MM.1S (cell line): ENCODE measurements at places on chromosomes 3 and 15.

DNA sequence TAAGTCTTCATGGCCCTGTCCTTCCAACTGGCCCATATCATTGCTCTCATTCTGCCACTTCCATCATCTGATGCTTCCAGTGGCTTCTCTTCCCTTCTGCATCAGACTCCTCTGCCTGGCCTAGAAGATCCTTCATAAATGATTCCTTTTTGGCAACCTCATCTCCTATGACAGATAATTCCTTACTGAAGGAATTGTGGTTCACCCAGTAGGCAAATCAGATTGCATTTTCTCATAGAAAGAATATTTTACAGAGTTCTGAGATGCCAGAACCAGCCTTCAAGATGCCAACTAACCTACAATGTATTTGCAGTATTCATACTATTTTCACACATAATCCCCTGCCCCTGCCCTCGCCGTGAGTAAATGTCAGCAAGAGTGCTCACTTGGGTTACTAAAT is 423.0 kb upstream of the TGFBR2 start:
- H3K36me3 ChIP-seq: no peaks in the 10 kb centered on the region
- H3K27me3 ChIP-seq: no peaks in the 10 kb centered on the region
- no peaks in the 10 kb centered on the region for H3K4me1 ChIP-seq
- H3K4me3 ChIP-seq: no peak overlapping the region
- H3K27ac ChIP-seq: no peak overlapping the region

DNA sequence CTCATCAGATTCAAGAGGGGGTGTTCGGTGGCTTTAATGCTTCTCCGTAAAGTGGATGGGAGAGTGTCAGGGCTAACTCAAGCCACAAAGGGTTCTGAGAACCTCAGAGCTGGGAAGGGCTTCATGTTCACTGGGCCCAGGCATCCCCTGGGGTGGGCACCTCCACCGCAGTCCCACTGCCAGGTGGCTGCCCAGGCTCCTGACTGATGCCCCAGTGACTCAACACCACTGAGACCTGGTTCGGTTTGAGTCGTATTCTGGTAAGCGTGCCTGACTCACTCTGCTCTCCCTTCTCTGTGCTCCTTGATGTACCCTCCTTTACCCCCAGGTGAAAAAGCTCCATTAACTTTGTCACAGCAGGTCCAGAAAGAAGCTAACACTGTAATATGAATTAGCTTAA is 304.6 kb downstream of the RPLP1 start:
- no peaks in the 10 kb centered on the region for H3K36me3 ChIP-seq
- peak overlapping the region; percentile 94; the same call in 1 of the 2 replicates for H3K27ac ChIP-seq
- H3K27me3 ChIP-seq: no peaks in the 10 kb centered on the region
- DNase-seq: no peak
- no peak overlapping the region for H3K4me3 ChIP-seq
- peaks cover 94% of the 10 kb centered on the region for H3K4me1 ChIP-seq

GRCh38 chr15:88800026-88800425 is 3.2 kb upstream of the ACAN start:
- H3K27me3 ChIP-seq: peaks cover 30% of the 10 kb centered on the region
- H3K4me3 ChIP-seq: no peak overlapping the region
- H3K27ac ChIP-seq: no peak overlapping the region
- DNase-seq: no peak
- H3K36me3 ChIP-seq: no peaks in the 10 kb centered on the region

GRCh38 chr3:172082269-172082668 is 42.9 kb downstream of the FNDC3B start:
- no peak overlapping the region for H3K4me3 ChIP-seq
- DNase-seq: no peak
- no peaks in the 10 kb centered on the region for H3K27me3 ChIP-seq
- H3K36me3 ChIP-seq: 0 out of 2 replicates have a peak, but pooled peaks cover 3% of the 10 kb centered on the region

GRCh38 chr15:31442699-31443111 is 116.1 kb downstream of the KLF13 start:
- H3K36me3 ChIP-seq: no peaks in the 10 kb centered on the region
- H3K27me3 ChIP-seq: no peaks in the 10 kb centered on the region
- H3K27ac ChIP-seq: no peak overlapping the region
- no peak for DNase-seq

GRCh38 chr15:28861031-28861534 is 12.6 kb upstream of the GOLGA6L7 start:
- no peaks in the 10 kb centered on the region for H3K4me1 ChIP-seq
- H3K4me3 ChIP-seq: no peak overlapping the region
- H3K27me3 ChIP-seq: no peaks in the 10 kb centered on the region
- no peak for DNase-seq

DNA sequence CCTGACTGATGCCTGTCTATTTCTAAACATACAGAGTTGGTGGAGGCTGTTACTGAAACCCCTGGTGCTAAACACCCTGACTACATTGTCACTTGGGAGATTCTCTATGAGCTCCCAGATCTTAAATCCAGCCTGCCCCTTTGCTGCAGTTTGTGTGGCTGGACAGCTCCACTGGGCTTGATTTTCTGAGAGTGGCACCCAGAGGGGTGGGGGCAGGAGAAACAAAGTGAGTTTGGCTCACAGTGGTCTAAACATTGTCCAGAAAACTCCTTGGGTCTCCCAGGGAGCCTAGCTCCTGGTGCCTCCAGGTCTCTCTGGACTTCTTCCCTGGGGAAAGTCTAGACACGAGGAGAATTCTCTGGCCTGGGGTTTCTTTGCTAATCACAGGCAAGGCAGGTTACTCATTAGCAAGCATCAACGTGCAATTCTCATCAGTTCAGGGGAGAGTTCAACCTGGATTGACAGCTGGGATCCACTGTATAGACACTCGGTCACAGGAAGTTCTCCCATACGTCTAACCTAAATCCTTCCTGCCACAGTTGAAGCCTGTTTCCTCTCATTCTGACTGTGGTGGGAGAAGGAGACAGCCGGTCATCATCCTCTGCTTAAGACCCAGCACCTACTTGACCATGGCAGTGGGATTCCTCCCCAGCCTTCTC is 7.1 kb upstream of the DLL4 start:
- no peak overlapping the region for H3K27ac ChIP-seq
- H3K36me3 ChIP-seq: no peaks in the 10 kb centered on the region
- no peak overlapping the region for H3K4me3 ChIP-seq

- no peaks in the 10 kb centered on the region for H3K4me1 ChIP-seq
- H3K36me3 ChIP-seq: no peaks in the 10 kb centered on the region
- no peak for DNase-seq
- H3K27me3 ChIP-seq: no peaks in the 10 kb centered on the region
Measured at GRCh38 chr3:141271279-141272030, 39.8 kb downstream of the PXYLP1 start.

DNA sequence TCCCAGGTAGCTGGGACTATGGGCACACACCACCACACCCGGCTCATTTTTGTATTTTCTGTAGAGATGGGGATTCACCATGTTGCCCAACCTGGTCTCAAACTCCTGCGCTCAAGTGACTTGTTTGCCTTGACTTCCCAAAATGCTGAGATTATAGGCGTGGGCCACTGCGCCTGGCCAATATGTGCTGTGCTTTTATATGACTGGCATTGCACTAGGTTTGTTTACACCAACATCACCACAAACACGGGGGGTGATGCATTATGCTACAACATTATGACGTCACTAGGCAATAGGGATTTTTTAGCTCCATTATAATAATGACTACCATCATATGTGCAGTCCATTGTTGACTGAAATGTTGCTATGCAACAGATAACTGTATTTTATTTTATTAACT is 6.9 kb downstream of the APH1B start:
- no peak overlapping the region for H3K27ac ChIP-seq
- DNase-seq: no peak
- no peaks in the 10 kb centered on the region for H3K36me3 ChIP-seq

GRCh38 chr15:31361764-31362515 is 35.3 kb downstream of the KLF13 start:
- H3K4me3 ChIP-seq: peak overlapping the region; percentile 45
- DNase-seq: no peak
- H3K36me3 ChIP-seq: no peaks in the 10 kb centered on the region
- H3K27ac ChIP-seq: peak overlapping the region; percentile 98
- no peaks in the 10 kb centered on the region for H3K27me3 ChIP-seq

- no peaks in the 10 kb centered on the region for H3K36me3 ChIP-seq
- no peak overlapping the region for H3K4me3 ChIP-seq
- no peak overlapping the region for H3K27ac ChIP-seq
- DNase-seq: no peak
- no peaks in the 10 kb centered on the region for H3K27me3 ChIP-seq
Measured at GRCh38 chr15:67115586-67115969, 50.2 kb downstream of the SMAD3 start.

DNA sequence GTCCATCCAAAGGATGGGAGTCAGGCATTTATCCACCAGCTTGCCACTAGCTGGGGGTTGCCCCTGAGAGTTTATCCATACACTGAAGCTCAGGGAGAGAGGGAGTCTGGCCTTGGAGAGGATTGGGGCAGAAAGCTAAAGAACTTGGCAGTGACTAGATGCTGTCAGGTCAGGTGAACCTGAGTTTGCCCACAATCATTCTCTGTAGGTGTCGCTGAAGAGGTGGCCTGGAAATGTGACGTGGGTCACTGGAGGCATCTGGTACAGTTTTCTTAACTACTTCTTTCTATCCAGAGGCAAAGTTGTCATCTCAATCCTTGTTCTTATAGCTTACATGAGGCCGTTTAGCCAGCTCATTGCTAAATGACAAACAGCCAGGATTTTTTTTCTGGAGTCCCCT is 298.0 kb upstream of the CTNNB1 start:
- no peaks in the 10 kb centered on the region for H3K4me1 ChIP-seq
- DNase-seq: no peak
- H3K27me3 ChIP-seq: no peaks in the 10 kb centered on the region

GRCh38 chr3:12294885-12295580 is 6.2 kb downstream of the PPARG start:
- H3K4me1 ChIP-seq: no peaks in the 10 kb centered on the region
- H3K27me3 ChIP-seq: no peaks in the 10 kb centered on the region
- no peak for DNase-seq

- no peaks in the 10 kb centered on the region for H3K4me1 ChIP-seq
- H3K36me3 ChIP-seq: no peaks in the 10 kb centered on the region
- H3K4me3 ChIP-seq: no peak overlapping the region
- H3K27ac ChIP-seq: no peak overlapping the region
Measured at GRCh38 chr15:85463276-85463892, 83.0 kb downstream of the AKAP13 start.

GRCh38 chr3:115325539-115325938 is 178.5 kb upstream of the ZBTB20 start:
- H3K27me3 ChIP-seq: no peaks in the 10 kb centered on the region
- DNase-seq: peak; percentile 56
- H3K36me3 ChIP-seq: no peaks in the 10 kb centered on the region

DNA sequence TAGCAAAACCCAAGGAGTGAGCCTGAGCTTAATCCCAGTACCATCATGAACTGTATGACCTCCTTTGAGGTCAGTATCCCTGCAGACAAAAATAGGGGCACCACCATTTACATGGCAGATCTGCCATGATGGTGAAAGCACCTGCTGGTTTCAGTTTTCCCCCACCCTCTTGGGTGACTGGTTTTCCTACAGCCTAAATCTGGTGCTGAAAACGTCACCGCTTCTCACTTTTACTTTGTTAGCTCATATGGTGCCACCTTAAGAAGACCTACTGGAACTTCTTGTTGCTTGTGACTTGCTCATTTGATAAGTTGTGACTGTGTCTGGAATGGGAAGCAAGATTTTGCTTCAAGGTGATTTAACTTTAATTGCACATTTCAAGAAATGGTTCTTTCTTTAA is 5.1 kb downstream of the PPP1R2 start:
- peaks cover 63% of the 10 kb centered on the region for H3K4me1 ChIP-seq
- H3K27me3 ChIP-seq: no peaks in the 10 kb centered on the region
- peak overlapping the region; percentile 17; the same call in 1 of the 2 replicates for H3K4me3 ChIP-seq
- H3K36me3 ChIP-seq: no peaks in the 10 kb centered on the region

DNA sequence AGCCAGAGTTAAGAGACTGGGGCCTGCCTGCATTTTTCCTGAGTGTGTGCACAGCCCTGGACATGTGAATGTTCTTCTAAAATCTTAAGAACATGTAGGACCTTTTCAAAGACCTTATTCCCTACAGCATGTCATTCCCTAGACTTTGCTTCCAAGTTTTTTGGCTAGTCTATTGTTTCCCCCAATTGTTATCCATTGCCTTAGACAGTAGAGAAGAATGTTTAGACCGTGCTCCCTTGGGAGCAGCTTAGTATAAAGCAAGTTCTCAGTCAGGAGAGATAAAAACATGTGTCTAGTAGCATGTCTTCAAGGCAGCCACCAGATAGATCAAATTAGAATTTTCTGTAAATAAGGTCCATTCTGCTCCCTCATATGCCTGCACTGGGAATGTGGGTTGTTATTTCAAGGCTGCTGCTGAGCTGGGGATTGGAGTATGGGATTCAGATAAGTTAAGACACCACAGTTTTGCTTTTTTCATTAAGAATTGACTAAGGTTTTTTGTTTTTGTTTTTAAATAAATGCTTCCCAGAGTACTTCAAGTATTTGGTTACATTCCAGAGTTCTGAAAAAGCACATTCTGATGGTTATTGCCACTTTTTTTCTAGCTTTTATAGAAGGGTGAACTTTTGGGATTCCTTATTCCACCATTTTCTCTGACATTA is 246.7 kb downstream of the RORA start:
- H3K27ac ChIP-seq: no peak overlapping the region
- no peaks in the 10 kb centered on the region for H3K36me3 ChIP-seq
- H3K4me3 ChIP-seq: no peak overlapping the region
- no peaks in the 10 kb centered on the region for H3K4me1 ChIP-seq
- no peaks in the 10 kb centered on the region for H3K27me3 ChIP-seq

DNA sequence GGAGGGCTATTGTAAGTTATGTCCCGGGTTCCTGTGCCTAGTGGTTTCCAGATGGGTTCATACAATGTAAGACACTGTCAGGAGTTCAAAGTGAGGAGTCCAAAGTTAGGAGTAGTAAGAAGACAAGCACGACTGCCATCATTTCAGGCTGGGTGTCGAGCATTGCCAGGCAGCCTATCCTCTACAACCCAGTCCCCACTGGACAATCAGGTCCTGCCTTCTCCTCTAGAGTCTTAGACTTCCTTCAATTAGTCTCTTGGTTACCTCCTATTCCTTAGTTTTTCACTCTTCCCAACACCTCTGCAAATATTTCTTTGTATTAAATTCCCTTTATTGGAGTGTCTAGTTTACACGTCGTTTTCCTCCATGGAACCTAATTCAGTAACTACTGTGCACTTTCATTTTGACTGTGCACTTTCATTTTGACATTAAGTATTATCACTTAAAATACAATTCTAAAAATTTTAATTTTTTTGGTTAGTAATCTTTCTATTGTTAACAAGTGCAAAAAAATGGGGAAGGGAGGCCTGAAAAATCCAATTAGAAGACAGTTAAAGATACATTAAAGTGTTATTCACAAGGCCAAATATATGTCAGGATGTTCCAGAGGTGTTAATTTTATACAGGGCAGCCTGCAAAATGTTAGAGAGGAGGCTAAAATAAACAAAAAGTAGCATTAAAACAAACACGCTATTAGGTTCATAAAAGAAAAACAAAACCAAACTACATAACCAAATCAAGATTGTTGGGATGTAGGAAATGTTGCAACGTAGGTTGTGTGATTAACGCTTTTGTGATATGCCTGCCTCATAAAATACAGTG is 155.3 kb downstream of the TBL1XR1 start:
- no peaks in the 10 kb centered on the region for H3K27me3 ChIP-seq
- H3K4me1 ChIP-seq: peaks cover 38% of the 10 kb centered on the region
- DNase-seq: no peak
- H3K27ac ChIP-seq: no peak overlapping the region

DNA sequence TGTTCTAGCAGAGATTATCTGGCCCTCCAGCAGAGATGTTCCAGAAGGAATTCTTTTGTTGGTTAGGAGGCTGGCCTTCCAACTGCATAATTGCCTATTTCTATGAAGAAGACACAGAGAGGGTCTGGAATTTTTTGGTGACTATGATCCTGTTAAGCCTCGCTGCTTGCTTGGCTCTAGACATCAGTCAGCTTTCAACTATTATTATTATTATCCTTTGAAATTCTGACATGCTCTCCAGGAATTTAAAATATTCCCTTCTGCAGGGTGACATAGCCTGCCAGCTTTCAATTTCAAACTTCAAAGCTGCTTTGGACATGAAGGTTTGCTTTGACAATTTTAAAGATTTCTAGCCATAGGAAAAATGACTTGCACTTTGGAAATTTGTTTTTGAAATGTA is 26.3 kb upstream of the ZNF148 start:
- no peaks in the 10 kb centered on the region for H3K27me3 ChIP-seq
- DNase-seq: no peak
- no peak overlapping the region for H3K27ac ChIP-seq
- H3K4me1 ChIP-seq: no peaks in the 10 kb centered on the region
